ENCODE measurements at places on chromosomes 12 and 14. TPM values are rescaled to one million over a fixed set of nuclear protein-coding genes. Genes with fewer than 3 reads are reported as not detected.
A peak's percentile ranks its signal among the peaks of the same experiment; 100 is the strongest.

The INHBE gene
- 1.0 TPM for total RNA-seq

The GRIN2B gene
- total RNA-seq = 0.52 TPM

DNA sequence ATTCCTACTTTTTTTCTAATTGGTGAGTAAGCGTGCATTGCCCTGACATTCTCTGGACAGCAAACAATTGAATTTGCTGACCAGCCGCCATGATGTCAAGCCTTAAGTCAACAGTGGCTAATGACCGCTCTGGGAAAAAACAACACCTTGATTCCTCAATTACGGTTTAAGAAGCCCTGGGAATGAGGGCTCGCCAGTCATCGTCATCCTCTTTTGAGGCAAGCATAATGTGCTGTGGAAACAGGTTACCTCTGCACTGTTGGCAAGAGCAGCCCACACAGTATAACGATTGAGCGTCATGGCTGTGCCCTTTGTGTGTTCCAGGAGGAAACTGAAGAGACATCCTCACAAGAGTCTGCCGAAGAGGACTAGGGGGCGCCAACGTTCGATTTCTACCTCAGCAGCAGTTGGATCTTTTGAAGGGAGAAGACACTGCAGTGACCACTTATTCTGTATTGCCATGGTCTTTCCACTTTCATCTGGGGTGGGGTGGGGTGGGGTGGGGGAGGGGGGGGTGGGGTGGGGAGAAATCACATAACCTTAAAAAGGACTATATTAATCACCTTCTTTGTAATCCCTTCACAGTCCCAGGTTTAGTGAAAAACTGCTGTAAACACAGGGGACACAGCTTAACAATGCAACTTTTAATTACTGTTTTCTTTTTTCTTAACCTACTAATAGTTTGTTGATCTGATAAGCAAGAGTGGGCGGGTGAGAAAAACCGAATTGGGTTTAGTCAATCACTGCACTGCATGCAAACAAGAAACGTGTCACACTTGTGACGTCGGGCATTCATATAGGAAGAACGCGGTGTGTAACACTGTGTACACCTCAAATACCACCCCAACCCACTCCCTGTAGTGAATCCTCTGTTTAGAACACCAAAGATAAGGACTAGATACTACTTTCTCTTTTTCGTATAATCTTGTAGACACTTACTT lies 138.9 kb downstream of the HMGA2 start:
- DNase-seq = peak; percentile 60

- DNase-seq = no peak
Observed at GRCh38 chr14:97945631-97946030, 1148.4 kb downstream of the VRK1 start.

The NRXN3 gene
- total RNA-seq = 2.9 TPM

- DNase-seq = no peak
Observed at GRCh38 chr12:92133171-92133570, 12.5 kb downstream of the BTG1 start.

GRCh38 chr14:72590577-72590976 lies 303.3 kb downstream of the DPF3 start:
- no peak for DNase-seq

GRCh38 chr14:104034976-104035699 lies 50.4 kb upstream of the ASPG start:
- no peak for DNase-seq

- DNase-seq = no peak
Observed at GRCh38 chr14:86714153-86714552, 1184.2 kb downstream of the FLRT2 start.

The ACOT4 gene
- total RNA-seq = 2.7 TPM

DNA sequence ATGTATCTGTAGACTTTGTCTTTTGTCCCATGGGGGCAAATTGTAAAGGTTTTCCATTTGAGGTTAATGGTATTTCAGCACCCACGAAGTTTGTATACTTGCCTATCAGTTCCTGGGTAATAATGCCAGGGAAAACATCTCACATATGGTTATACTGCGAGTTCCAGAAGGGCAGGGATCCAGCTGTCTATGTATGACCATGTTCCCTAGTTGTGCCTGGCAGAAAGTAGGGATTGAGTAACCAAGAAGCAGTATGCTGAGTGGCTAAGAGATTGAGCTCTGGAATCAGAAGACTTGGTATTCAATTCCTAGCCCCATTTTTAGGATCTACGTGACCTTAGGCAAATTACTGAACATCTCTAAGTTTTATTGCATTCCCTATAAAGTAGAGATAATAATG lies 173.2 kb upstream of the PWP1 start:
- DNase-seq = no peak

DNA sequence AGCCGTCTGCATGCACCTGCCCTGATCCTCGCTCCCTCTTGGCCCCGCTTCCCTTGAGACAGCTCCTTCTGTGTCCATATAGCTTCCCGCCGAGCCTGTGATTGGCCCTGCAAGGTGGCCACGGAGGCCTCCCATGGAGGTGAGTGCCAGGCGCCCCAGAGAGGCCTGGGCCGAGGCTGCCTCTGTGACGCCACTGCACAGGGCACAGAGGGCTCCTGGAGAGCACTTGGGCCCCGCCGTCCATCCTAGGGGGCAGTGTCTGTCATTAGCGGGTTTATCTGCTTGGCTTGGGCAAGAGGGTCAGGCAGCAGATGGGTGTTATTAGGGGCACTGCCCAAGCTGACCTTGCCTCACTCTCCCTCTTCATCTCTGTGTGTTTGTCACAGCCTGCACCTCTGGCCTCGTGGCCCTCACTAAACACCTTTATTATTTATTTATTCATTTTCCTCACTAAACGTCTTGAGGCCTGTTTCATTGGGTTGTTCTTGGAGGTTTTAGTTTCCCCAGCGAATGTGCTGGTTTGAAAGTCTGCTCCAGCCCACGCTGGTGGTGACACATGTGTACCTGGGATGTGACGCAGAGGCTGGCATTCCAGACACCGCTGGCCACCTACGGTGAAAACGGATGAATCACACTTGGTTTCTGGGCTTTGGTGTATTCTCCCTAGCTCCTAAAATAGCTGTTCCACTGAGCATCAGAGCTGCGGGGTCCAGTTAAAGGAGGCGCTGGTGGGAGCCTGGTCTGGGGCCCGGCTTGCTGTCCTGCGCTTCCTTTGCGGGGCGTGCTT lies 5.9 kb downstream of the ZFYVE21 start:
- DNase-seq = peak; percentile 75

Measured in renal cortical epithelial cell (primary cell).